ENCODE measurements at places on chromosomes 4 and X.
A peak's percentile ranks its signal among the peaks of the same experiment; 100 is the strongest.

GRCh38 chrX:136523770-136524169 is 8.2 kb upstream of the VGLL1 start:
- no peak for DNase-seq

DNA sequence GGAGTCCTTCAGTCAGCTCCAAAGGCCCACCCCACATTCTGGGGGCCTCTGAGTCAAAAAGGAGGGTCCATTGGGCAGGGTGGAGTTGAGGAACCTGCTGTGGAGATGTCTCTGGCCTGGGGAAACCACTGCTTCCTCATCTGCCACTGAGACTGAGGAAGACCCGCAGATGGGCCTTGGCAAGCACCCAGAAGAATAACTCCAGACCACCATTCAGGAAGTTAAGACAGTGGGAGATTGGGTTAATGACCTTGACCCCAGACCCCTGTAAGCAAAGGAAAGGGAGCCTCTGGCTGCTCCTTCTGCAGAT is 8.1 kb upstream of the HSD17B10 start:
- no peak for DNase-seq

GRCh38 chr4:41556526-41556925 is 18.6 kb downstream of the LIMCH1 start:
- no peak for DNase-seq

DNA sequence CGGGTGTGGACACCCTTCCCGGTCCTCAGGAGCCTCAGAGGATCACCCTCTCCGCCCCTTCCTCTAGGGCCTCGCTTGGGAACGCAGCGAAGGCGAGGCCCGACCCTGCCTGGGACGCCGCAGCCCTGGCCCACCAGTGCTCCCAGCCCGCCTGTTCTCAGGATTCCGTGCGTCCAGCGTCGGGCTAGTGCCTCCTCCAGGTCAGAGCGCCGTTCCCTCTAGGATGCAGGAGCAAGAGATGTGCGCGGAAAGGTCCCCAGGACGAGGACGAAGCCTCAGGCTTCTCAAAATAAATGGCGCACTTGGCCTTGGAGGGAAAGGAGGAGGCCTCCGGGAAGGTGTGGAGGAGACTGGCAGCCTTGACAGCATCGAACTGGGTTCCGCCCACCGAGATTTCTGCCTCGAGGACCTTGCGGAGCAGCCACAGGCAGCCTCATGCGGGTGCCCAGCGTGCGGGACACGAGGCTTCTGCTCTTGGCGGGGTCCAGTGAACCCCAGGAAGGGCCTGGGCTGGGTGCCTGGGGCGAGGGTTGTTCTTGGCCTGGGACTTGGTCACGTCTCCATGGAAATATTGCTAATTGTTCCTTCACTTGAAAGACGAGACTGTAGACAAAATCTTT is 35.1 kb downstream of the PITX2 start:
- no peak for DNase-seq

DNA sequence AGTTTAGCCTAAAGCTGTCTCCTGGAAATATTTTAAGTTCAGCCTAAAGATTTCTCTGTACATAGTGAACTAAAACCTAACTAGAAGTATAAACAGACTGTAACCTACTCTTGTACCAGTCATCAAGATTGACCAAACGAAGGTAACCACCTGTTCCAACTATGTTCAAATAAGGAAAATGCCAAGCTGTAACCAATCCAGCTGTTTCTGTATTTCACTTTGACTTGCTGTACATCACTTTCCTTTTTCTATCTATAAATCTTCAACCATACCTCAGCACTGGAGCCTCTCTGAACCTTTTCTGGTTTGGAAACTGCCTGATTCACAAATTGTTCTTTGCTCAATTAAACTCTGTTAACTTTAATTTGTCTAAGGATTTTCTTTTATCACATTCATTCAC is 3.1 kb upstream of the CYSLTR1 start:
- no peak for DNase-seq

DNA sequence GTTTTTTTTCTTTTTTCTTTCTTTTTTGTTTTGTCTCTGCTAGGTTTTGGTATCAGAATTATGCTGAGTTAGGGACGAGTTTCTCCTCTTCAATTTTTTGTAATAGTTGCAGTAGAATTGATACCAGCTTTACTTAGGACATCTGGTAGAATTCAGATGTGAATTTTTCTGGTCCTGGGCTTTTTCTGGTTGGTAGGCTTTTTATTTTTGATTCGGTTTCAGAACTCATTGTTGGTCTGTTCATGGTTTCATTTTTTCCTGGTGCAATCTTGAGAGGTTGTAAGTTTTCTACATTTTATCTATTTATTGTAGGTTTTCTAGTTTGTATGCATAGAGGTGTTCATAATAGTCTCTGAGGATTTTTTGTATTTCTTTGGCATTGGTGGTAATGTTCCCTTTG is 498.1 kb upstream of the CPEB2 start:
- no peak for DNase-seq

DNA sequence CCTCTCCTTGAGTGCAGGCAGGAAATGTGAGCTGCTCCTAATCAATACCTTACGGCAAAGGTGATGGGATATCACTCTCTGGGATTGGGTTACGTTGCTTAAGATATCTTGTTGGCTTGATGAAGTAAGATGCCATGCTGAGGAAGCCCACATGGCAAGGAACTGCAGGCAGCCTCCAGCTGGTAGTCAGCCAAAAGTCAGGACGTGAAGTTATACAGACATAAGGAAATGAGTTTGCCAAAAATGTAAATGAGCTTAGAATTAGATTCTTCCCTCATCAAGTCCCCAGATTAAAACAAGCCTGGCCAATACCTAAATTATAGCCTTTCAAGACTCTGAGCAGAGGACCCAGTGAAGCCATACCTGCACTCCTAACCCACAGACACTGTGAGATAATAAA is 155.0 kb downstream of the QDPR start:
- DNase-seq, result no peak

DNA sequence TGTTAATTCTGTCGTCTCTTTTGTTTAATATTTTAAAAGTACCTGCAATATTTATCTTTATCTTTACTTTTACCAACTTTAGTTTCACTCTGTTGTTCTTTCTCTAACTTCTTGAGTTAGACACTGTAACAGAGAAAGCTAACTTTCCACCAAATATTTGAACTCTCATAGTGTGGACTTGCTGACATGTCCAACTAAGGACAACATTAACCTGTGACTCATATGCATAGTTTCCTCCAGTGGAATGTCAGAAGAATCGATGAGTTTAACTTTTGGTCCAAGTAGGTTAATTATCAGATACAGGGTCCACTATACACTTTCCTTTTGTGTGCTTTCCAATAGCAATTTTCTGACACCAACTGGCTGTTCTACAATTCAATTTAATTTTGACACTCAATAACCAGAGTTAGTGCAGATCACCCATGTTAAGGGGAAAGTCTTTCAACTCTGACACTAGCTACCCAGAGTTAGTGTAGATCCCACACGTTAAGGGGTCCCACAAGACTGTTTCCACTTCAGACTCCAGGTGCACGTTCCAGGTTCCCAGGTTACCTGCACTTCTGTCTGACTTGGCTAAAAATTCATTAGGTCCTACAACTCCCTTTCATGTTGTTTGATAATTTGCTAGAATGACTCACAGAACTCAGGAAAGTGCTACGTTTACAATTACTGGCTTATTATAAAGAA is 559.0 kb upstream of the AMOT start:
- DNase-seq, result no peak

GRCh38 chr4:175787948-175788347 is 24.1 kb downstream of the GPM6A start:
- no peak for DNase-seq

- no peak for DNase-seq
These were observed 1.6 kb upstream of the EXOC1 start for GRCh38 chr4:55851885-55852284.

DNA sequence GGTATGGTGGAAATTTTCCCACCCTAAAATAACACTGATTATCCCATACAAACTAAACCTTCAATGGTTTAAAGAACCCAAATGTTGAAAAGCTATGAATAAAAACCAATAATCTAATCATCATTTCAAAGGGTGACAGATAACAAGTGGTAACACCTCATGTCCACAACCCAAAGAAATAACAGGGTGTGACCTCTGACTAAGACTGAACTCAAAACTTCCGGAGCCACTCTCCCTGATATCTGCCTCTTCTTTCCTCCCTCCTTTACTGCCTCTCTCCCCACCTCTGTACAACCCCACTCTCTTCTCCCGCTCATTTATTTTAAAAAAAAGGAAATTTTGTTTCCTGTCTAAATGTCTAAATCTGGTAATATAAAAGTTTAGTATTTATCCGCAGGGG is 11.5 kb downstream of the FBXW7 start:
- no peak for DNase-seq

DNA sequence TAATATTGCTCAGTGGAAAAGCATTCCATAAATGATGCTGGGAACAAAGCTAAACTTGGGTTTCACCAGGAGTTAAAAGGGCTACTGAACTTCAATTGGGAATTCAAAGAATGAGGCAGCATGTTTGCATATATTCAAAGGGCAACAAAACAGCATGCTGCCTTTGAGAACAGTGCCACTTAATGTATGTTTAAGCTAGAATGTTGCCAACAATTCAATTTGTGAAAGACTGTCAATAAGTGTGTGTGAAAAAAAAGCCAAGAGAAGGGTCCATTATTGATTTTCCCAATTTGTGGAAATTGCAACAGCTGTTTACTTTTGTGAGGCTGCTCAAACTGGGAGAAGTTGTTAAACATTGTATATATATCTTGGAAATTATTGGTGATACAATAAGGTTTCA is 701.9 kb upstream of the ACTRT1 start:
- DNase-seq, result no peak

DNA sequence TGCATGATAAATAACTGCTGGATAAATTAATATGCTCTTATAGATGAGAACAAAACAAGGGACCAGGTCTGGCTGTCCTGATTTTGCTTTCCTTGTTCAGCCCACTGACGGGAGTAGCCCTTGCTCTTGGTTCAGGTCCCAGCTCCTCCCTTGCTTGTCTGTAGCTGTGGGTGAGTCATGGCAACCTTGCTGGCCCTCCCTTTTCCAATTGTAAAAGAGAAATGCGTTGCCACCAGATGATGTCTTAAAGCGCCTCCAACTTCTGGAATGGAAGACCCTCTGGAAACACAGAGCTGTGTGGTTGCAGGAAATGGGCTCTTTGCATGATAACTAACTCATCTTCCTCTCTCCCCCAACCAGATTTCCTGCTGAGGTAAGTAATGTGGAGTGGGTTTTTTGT is 171.4 kb downstream of the AASDH start:
- DNase-seq, result peak; percentile 22

DNA sequence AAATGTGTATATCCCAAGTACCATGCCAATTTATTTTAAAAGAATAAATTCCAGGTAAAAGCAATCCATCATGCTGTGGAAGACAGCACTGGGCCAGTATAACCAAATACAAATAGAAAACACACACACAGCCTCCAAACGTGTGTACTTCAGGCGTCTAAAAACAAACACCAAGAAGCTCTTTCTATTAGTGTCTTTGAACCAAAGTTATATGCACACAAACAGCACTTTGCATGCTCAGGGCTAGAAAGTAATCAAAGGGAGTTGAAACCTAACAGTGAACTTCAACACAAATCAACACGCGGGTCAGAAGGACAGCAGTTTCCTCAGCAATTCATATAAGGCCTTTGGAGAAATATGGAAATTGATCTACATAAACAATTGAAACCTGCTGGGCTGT is 15.4 kb downstream of the GASK1B start:
- no peak for DNase-seq

DNA sequence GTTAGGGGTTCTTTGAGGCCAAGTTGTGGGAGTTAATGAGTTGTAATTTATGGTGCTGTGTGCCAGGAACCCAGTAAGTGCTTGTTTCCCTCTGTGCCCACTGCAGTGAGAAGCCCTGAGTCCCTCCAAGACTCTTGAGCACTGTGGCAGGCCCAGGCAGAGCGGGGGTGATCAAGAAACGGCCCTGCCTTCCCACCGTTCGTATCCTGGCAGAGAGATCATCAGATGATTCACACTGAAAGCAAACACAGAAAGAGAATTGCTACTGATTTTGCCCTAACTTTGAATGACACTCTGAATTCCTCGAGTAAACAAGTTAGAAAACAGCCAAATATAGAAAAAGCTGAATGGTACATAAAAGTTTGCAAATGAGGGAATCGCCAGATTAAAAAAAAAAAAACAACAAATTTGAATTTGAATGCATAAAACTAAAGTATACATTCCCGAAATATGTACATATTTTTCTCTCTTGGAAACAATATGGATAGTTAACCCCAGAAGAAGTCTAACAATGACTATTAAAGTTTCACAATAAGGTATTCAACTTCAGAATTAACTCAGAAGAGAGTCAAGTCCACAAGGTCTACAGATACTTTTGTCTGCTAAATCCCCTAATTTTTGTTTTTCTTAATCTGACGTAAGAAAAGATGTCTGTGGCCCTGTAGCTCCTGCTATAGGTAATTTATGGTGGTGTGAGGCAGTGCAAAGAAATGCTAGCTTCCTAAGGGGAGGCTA is 71.8 kb downstream of the AFAP1 start:
- DNase-seq, result no peak

GRCh38 chr4:152424977-152425376 is 110.9 kb downstream of the FBXW7 start:
- no peak for DNase-seq

DNA sequence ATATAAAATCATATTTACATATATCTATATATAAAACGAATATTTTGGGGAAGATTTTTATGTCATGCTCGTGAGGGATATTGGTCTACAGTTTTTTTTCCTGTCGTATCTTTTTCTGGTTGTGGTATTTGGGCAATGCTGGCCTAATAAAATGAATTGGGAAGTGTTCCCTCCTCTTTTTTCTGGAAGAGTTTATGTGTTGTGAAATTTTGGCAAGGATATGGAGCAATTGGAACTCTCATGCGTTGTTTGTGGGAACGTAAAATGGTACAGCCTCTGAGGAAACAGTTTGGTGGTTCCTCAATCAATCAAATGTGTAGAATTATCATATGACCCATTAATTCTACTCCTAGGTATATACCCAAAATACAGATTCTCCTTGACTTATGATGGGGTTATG is 69.8 kb downstream of the ZNF182 start:
- no peak for DNase-seq

DNA sequence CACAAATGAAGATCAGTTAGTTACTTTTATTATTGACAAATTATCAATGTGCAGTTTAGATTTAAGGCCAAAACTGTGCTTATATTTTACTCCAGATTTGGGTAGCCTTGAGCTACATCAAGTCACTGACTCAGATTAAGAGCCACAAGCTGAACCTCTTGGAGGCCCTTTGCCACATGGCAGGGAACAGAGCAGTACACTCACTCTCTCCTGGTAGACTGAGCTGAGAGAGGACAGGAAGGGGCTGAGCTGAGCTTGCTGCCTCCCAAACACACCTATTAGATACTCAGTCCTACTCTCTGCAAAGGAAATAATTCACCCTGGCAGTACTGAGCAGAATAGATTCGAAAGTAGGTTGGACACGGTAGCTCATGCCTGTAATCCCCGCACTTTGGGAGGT is 7.8 kb downstream of the STAP1 start:
- no peak for DNase-seq

All from non-pigmented ciliary epithelial cell (primary cell).